ENCODE measurements at places on chromosomes 7 and 10. TPM values are rescaled to one million over a fixed set of nuclear protein-coding genes. Genes with fewer than 3 reads are reported as not detected.

CARD11 gene
- total RNA-seq, result 0.04 TPM

PTPRN2 gene
- 0.97 TPM for total RNA-seq

STOX1 gene
- total RNA-seq, result 0.66 TPM

TUBB8 gene
- not detected for total RNA-seq

WNT2 gene
- not detected for total RNA-seq

RBM28 gene
- total RNA-seq, result 20.1 TPM

RAMP3 gene
- not detected for total RNA-seq

GRK5 gene
- total RNA-seq, result 9.9 TPM

SUGCT gene
- 5.0 TPM for total RNA-seq

IGFBP3 gene
- 2,130 TPM for total RNA-seq

CDHR3 gene
- 0.58 TPM for total RNA-seq

PAPSS2 gene
- total RNA-seq, result 0.17 TPM

HMX2 gene
- not detected for total RNA-seq

HTR7 gene
- 23.6 TPM for total RNA-seq

DNA sequence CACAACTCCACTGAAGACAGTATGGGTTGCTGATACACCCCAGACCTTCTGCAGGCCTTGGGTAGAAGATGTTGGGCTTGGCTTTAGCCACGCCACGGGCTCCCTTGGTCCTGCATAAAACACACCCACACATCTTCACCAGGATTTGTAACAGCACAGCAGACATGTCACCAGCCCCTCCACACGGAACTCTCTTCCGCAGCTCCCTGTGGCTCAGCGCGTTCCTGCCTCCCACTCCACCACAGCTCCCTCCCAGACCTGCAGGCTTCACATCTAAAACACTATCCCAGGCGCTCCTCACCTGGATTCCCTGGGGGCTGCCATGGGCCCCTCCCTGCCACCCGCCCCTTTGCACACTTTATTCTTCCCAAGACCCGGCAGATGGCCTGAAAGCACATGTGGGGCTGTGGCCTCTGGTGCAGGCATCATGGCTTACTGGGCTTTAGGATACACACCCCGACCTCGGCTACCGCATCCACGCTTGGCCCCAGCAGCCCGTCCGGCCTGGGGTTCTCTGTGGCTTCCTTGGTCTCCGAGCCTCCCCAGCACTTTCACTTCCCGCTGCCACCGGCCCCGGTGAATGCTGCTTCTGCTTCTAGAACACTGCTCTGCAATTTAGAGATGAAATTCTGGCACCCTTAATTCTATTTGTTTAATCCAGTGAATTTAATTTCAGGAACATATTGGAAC, 432.9 kb downstream of the DNAJB6 start:
- DNase-seq, result no peak

DNA sequence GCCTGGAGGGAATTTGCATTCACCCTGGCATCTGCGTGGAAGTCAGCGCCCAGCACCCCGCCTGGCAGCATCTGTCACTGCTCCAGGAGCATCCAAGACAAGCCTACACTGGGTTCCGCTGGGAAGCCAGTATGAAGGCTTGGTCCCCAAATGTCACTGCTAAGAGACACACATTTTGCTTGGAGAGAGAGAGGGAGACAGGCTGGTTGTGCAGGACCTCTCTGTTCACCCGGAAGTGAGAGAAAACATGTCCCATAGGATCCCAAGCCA, 119.5 kb downstream of the SEC23IP start:
- DNase-seq, result no peak

- DNase-seq, result no peak
Observed at GRCh38 chr7:132406039-132406438, 170.2 kb downstream of the PLXNA4 start.

DNA sequence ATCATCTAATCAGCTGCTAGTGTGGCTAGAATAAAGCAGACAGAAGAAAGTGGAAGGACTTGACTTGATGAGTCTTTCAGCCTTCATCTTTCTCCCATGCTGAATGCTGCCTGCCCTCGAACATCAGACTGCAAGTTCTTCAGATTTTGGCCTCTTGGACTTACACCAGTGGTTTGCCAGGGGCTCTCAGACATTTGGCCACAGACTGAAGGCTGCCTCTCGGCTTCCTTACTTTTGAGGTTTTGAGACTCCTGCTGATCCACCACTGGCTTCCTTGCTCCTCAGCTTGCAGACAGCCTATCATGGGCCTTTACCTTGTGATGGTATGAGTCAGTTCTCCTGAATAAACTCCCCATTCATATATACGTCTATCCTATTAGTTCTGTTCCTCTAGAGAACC, 26.0 kb downstream of the PLPP4 start:
- no peak for DNase-seq

GRCh38 chr7:71488308-71488707, 356.4 kb downstream of the GALNT17 start:
- DNase-seq, result peak; percentile 50

DNA sequence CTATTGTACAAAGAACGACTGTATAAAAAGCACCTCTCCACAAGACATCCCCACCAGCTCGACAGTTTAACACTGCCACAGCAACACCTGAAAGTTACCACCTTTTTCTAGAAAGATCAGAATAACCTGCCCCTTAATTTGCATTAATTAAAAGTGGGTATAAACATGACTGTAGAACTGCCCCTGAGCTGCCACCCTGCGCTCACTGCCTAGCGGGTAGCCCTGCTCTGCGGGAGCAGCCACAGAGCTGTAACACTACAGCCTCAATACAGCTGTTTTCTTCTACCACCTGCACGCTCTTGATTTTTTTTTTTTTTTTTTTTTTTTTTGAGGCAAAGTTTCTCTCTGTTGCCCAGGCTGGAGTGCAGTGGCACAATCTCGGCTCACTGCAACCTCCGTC, 140.9 kb downstream of the PARD3 start:
- DNase-seq, result no peak

- DNase-seq, result peak; percentile 68
Observed at GRCh38 chr7:70325509-70326101, 727.3 kb downstream of the AUTS2 start.

DNA sequence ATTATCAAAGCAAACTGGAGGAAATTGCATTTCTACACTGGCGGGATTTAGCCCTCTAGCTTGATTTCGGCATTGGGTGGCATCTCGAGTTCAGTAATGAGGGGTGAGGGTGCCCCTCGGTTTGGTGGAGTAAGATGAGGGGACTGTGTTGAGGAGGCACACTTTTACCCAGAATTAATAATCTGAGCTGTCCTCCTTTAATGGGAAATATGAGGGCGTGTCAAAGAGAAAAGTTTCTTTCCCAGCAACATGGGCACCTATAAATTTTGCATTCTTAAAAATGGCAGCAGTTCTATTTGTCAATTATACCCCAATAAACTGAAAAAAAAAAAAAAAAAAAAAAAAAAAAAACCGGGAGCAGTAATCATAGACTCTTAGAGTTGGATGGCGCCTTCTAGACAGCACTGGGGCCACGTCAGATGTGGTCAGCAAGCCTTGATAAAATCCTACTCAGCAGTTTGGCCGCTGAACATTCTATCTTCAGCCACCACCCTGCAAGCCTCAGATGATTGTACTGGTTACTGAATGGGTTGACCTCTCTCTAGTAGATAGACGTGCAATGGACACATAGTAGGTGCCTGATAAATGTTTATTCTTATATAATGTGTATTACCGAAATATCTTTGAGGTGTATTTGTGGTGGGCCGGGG, 931 bp downstream of the PAPSS2 start:
- DNase-seq, result no peak

- no peak for DNase-seq
Observed at GRCh38 chr10:126425032-126425431, 36.8 kb upstream of the ADAM12 start.

GRCh38 chr10:123642697-123643096, 23.5 kb upstream of the GPR26 start:
- no peak for DNase-seq

DNA sequence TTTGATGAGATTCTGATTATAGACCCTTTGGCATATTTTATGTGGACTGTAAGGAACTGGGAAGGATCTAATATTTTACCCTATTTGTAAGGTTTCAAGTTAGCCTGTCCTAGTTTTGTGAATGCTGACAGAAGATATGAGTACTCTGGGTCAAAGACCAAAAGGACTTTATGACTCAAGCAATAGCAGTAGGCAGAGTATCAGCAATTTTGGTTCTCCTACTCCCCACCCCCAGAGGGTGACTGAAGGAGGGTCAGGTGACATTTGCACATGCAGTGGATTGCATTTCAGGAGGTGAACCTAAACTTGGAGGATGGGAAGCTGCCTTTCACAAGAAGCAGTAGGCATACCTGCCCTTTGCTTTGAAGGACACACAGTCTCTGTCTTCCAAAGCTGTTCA, 84.0 kb upstream of the KLF6 start:
- no peak for DNase-seq

DNA sequence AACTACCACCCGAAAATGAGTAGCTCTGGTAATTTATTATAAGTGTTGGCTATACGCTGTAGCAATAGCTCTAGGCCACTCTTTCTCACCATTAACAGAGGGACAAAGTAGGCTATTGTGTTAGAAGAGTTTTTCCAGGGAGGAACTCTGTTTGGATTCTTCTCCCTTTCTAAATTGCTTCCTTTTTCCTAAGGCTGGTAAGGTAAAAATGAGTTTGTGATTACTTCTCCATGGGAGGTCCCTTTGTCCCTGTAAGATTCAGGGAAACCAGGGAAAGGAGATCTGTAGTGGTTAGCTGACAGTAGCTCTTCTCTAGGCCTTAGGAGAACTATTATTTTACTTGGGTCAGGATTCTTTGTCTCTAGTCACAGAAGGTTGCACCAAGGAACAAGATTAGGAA, 23.2 kb upstream of the SEMA3E start:
- DNase-seq, result no peak

GRCh38 chr10:27312854-27313253, 72.3 kb upstream of the ACBD5 start:
- no peak for DNase-seq

GRCh38 chr7:81527651-81528050, 242.2 kb downstream of the HGF start:
- DNase-seq, result no peak

GRCh38 chr10:35458500-35459448, 122.5 kb downstream of the CCNY start:
- DNase-seq, result no peak

- DNase-seq, result no peak
Observed at GRCh38 chr7:98323597-98324322, 42.3 kb downstream of the BRI3 start.

- DNase-seq, result no peak
Observed at GRCh38 chr10:124560377-124561105, 98.9 kb downstream of the LHPP start.

- DNase-seq, result no peak
Observed at GRCh38 chr10:92691591-92692079, 1.9 kb downstream of the HHEX start.

GRCh38 chr7:150974468-150975391, 3.4 kb downstream of the KCNH2 start:
- no peak for DNase-seq

- no peak for DNase-seq
Observed at GRCh38 chr7:112202816-112203215, 3.4 kb downstream of the DOCK4 start.

- no peak for DNase-seq
Observed at GRCh38 chr7:3143869-3144775, 100.5 kb upstream of the CARD11 start.

DNA sequence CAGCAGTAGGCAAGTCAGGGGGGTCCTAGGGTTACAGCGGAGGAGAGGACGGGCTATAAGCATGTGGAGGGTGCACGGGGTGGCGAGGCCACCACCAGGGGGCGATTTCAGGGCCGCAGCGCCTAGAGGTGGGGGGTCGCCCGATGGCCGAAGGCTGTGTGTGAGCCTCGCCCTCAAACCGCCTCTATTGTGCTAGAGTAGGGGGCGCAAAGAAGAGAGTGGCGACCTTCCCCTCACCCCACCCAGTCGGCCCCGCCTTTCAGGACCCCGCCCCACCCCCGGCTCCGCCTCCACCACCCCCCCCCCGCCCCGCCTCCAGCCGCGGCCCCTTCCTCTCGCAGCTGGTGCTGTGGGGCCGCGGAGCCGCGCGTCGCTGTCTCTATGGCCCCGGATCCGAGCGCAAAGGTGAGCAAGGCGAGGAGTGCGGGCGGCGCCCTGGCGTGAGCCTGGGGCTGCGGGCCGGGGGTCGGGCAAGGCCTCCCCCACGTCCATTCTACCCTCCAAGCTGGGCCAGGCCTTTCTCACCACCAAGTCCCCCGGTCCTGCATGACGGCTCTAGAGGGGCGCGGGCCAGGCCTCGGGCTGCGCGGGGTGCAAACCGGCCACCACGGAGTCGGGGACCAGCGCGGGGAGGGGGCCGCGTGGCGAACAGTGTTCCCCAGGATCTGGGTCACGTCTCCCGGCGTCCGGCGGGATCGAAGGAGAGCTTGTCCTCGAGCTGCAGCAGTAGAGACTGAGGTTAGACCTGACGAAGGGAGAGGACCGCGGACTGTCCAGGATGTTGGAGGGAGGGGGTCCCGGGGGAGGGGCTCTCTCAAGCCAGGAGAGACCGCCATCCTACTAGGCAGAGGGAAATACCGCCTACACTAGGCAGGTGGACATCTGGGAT, at the start of gene SEMA4G:
Gene SEMA4G, plus strand, starts transcription at position 318 of the 889 bp plus-strand sequence. CDS start 3,409 bp downstream, outside the sequence.
- no peak for DNase-seq

- no peak for DNase-seq
Observed at GRCh38 chr10:120738658-120739057, 112.5 kb upstream of the WDR11 start.

DNA sequence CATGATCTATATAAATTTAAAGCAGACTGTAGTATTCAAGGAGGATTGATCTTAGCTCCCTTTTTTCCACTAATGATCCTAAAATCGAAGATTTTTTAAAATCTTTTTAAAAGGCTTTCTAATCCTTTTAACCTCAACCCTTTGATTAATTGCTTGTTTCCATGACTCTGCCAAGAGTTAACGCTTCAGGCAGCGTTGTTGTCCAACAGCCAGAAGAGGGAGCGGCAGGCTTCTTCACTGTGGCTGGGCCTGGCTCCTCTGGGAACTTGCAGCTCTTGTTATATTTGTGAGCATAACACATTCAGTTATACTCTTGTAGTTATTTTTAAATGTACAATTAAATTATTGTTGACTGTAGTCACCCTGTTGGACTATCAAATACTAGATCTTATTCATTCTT, 26.3 kb downstream of the CRCP start:
- peak; percentile 80 for DNase-seq

- no peak for DNase-seq
Observed at GRCh38 chr10:102406815-102407214, 11.3 kb downstream of the NFKB2 start.

Measured in H4 (cell line).